ENCODE measurements at places on chromosomes 11 and 22.

DNA sequence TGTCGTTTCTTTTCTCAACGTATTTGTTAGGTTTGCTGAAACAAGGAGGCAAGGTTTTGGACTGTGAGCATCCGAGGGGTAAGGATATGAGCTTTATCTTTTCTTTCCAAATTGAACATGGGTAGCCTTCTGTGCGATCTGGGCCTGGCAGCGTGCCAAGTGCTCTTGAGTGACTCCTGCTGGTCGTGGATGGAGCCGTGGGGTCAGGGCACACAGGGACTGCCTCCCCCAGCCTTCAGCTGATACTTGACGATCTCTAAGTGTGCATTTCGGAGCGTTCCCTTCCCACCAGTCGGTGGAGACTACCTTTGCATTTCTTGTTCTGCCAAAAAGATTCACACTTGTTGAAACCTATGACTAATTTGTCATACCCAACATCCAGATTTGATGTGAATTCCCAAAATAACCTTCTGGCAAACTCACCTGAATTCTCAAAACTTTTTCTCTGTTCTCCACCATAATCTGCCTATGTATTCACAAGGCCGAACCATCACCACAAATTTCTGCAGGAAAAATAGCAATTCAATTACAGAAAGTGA lies 40.1 kb upstream of the CLMP start:
- DNase-seq: no peak

GRCh38 chr11:107041088-107041444 lies 22.8 kb upstream of the GUCY1A2 start:
- DNase-seq: no peak

DNA sequence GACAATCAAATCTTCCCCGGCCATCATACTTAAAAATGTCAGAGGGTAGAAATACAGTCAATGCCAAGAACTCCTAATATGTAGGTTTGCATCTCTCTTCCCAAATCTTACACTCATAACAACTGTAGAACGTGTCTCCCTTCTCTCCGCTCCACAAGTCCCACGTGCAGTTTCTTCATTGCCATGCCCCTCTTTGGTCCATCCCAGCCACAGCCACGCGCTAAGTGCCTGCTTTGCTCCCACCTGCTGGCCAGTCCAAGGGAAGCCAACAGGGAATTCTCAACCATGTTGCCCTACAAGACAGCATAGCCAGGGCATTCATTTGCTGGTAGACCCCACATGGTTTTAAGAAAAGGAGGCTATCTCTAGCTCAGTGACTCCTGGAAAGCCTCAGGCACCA lies 420.6 kb upstream of the ISX start:
- DNase-seq: no peak

GRCh38 chr11:112255067-112255720 lies 5.5 kb downstream of the PLET1 start:
- no peak for DNase-seq

- no peak for DNase-seq
These were observed 250.3 kb downstream of the BRD1 start for GRCh38 chr22:49577168-49578060.

GRCh38 chr11:693415-693831 lies 1.6 kb downstream of the DEAF1 start:
- DNase-seq: no peak

GRCh38 chr11:20362481-20362880 lies 1.0 kb upstream of the HTATIP2 start:
- no peak for DNase-seq

Measured in kidney (tissue), 22 donors.